ENCODE measurements at places on chromosomes 3 and 15.

GRCh38 chr3:172314591-172315160 lies 133.6 kb downstream of the GHSR start:
- DNase-seq: no peak

GRCh38 chr3:17047162-17047561 lies 162.4 kb downstream of the PLCL2 start:
- no peak for DNase-seq

GRCh38 chr3:103170651-103171050 lies 735.8 kb downstream of the ZPLD1 start:
- DNase-seq: no peak

DNA sequence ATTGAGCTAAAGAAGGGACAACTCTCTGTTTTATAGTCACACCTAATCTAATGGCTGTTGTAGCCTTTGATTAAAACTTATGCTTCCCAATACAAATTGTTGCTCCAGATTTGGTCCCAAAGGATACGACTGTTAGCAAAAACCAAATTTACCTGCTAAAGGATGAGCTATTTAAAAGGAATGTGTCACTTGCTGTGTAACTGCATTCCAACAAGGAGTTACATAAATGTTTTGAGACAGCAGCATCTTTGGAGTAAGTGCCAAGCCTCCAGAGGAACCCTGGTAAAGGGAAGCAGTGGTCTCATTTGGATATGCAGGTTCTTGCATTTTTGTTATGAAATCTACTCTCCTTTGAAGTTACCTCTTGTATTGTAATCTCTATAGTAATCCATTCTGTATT lies 233.3 kb downstream of the THSD4 start:
- no peak for DNase-seq

DNA sequence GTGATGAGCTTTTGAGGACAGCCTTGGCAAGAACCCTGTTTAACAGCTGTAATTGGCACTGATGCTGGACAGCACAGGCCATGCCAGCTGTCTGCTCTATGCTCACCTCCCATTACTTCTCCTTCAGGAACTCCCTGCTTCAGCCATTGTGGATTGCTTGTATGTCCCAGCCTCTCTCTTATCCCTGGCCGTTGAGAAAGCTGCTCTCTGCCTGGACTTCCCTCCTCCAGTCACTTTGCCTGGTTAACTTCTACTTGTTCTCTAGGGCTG lies 444.5 kb downstream of the EPHB1 start:
- no peak for DNase-seq

DNA sequence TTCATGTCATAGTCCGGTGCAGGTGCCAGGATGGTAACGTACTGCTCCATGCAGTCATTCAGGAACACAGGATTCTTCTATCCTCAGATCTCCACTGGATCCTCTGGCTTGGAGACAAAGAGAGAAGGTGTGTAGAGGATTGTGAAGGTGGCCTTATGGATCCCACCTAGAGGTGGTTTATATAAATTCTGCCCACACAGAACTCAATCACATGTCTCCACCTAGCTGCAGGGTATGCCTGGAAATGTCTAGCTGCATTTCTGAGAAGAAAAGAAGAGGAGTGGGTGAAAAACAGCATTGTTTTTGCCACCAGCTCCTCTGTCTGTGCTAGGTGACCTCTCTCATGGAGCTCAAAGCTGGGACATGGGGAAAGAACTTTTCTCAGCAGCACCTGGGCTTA lies 478.7 kb downstream of the PDCD6IP start:
- no peak for DNase-seq

DNA sequence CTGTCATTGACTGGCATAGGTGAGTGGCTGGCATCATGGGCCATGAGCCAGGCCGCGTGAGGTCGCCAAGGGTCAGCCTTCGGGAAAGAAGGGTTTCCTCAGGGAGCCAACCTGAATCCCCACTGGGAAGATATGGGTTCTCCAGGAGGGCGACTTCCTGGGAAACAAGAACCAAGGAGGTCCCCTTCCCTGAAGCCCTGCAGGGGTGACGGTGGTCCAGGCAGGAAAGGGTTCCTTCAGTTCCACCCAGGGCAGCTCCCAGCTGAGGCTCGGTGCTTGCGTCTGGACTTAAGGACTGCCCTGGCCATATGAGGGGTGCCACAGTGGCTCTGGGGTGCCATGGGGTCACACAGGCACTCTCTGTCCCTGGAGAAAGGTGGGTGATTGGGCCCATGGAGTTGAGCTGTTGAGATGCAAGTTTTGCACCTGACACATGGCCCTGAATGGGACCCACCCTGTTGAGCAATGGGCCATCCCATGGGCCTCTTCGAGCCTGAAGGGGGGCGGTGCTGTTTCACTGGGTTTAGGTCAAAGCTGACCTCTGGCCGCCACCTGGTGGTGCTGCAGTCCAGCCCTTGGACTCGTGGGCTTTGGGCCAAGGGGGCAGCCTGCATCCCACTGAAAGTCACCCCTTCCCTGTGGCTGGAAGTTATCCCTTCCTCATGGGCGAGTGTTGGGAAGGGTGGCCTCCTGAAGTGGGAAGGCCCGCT lies 228.1 kb downstream of the SNRPN start:
- no peak for DNase-seq

- DNase-seq: no peak
Observed at GRCh38 chr15:38002883-38003477, 68.5 kb downstream of the TMCO5A start.

GRCh38 chr3:134681522-134681900 lies 30.7 kb upstream of the KY start:
- no peak for DNase-seq

GRCh38 chr3:29635888-29636287 lies 355.0 kb downstream of the RBMS3 start:
- no peak for DNase-seq

- no peak for DNase-seq
Observed at GRCh38 chr3:98482717-98483482, 14.6 kb upstream of the OR5K2 start.

- no peak for DNase-seq
Observed at GRCh38 chr3:151556596-151556995, 95.7 kb upstream of the IGSF10 start.

GRCh38 chr3:77931255-77932009 lies 891.5 kb downstream of the ROBO2 start:
- peak; percentile 8 for DNase-seq

GRCh38 chr3:28980631-28981030 lies 300.2 kb upstream of the RBMS3 start:
- no peak for DNase-seq

- no peak for DNase-seq
Observed at GRCh38 chr3:100072326-100073048, 41.8 kb downstream of the FILIP1L start.
